T-helper 1 cell (primary cell): ENCODE measurements at places on chromosomes 3 and 15.

DNA sequence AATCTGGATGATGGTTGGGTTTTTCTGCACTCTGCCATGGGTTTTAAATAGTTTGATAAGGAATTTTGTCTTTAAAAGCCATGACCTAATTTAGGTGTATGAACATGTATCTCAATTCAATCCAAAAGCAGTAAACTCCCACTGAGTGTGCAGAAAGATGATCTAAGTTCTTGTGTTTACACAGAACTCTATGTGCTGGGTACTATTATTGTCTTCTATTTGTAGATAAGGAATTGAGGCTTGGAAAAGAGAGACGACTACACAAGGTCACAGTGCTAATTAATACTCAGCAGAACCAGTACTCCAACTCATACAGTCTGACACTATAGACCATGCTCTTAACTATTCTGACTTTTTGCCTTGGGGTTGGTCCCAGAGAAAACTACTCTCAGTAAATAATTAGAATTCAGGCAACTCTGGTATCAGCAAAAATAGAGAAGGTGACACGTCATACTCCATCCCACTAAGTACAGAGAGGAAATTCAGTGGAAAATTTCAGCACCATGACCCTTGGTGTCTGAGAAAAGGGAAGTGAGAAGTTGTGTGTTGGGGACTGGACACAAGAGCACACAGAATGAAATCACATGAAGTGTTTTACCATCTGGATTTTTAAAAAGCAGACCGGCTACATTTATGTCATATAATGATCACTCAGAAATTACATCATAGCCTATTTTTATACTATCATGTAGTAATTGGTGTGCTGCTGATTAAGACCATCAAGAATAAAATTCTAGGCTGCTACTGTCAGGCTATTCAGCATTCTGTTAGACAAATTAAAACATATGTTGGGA, 18.3 kb upstream of the MYH15 start:
- no peak for DNase-seq

DNA sequence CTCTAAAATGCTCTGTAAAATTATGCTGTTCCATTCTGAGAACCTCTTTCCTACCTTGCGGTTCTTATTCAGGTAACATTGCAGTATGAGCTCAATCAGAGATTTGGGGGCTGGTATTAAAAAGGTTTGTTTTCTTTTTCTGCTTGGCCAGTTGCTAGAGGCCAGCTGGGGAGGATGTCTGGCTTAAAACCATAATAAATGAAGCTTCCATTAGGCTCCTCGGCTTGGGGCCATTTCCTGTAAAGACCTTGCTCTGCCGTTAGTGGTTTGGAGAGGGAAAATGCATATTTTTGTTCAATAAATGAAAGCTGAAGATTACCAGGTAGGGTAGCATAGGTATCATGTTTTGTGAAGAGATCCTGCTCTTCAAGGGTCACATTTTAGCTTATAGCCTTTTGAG, 55.2 kb downstream of the MCTP2 start:
- no peak for DNase-seq

- DNase-seq = no peak
Observed at GRCh38 chr3:71245971-71246880, 337.3 kb downstream of the FOXP1 start.

DNA sequence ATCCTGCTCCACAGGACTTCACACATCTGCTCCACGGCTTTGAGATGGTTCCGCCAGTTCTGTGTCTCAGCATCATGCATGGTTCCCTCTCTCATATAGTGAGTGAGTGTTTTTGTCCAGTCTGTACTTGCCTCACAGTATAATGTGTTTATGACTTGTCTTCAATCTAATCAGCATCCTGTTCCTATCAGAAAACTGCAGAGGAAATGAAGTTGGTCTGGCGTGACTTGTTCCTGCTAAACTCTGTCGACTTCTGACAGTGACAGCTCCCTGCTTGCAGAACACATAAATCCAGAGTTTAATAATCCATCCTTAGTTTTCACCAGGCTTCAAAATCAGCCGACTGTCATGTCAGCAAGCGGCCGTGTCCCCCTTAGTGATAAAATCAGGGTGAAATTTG, 222.3 kb downstream of the SLCO3A1 start:
- no peak for DNase-seq

DNA sequence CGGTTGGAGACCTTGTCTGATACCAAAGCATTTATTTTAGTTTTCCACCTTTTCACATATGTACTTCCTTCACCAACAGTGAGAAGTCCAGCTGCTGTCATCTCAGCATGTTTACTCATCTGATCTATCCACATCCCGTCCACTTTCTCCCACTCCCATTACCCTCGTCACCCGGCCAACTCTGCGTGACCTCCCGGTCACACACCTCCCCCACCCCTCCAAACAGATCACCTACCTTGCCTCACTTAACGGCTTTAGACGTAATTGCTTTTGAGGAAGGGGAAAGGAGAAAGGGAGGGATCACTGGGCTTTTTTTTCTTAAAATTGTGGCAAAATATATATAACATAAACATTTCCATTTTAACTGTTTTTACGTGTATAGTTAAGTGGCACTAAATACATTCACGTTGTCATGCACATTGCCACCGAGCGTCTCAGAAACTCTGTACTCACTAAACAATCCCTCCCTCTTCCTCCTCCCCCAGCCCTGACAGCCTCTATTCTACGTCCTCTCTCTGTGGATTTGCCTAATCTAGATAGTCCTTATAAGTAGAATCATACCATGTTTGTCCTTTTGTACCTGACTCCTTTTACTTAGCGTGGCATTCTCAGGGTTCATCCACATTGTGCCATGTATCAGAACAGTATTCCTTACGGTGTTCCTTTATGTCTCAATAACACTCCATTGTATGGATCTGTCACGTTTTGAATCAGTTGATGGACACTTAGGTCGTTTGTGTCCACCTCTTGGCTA, 67.2 kb downstream of the LMLN start:
- no peak for DNase-seq

DNA sequence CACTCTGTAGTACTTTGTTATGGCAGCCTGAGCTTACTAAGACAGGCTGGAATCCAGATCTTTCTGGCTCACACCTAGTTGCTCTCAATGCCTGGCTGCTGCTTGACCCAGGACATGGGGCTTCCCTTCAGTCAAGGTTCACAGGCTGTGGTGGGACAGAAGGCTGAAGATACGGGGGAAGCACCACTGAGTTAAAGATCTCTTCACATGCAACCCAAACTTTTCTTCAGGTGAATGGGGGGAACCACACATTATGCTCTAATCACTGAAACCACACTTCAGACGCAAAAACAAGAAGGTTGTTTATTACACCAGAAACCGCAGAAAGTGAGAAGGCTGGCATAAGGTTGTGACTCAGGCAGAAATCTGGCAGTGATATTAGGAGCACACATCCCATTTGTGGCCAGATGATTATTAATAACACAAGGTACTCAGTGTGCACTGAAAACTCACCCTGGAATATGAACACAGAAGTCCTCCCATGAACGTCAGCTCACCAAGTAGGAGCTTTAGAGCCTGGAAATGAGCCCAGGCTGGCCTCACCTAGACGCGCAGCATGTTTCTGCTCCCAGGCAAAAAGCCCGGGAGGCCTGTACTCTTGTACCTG, 230.5 kb upstream of the CHRNA7 start:
- no peak for DNase-seq

DNA sequence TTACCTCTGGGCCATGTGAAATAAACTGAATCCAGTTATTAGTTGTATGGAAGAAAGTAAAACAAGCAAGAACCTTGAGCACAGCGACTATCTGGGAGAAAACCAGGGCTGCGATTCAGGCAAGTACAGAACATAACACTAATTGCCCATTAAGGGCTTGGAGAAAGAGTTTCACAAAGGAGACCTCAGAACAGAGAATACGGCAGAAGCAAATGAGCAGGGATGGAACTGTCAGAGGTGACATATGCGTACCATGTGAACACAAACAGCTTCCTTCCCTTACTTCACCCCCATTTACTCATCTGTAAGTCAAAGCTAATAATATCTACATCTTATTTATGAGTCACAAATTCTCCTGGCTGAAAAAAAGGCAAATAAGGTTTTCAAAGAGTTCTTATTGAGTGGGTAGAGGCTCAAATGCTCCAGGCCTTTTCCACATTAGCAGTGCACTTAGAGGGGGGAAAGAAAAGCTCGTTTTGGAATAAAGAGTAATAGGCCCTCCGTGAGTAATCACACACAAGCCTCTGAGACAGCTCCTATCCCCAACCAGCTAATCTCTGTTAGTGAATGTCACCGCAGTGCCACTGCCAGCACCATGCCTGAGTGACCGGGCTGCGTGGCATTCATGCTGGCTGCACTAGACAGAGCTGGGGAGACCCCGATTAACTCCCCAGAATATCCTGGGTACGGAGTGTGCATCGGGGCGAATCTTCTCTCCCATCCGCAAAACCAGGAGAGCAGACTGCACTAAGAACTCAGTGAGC, 2.6 kb downstream of the PCSK6 start:
- no peak for DNase-seq

- no peak for DNase-seq
Observed at GRCh38 chr3:134237454-134238145, 13.1 kb downstream of the RYK start.

- no peak for DNase-seq
Observed at GRCh38 chr3:155560135-155560534, 184.7 kb downstream of the PLCH1 start.

GRCh38 chr3:150538324-150539208, 7.7 kb downstream of the SERP1 start:
- DNase-seq = no peak

DNA sequence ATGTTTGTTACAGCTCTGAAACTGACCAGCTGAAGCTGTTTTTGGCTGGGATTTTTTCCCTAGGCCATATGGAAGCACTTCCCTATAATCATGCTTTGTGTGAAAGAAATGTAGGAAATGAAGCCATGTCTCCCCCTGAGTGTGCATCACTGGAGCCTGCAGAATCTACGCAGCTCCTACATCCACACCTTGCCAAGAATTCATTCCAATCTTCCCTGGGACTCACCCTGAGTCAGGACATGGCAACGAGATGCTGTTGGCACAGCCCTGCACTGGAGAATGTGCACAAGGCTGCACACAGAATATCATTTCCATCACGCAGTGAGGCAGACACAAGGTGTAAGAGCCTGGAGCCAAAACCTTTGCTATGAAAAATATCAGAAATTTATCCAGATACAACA, 189.5 kb downstream of the ADAMTSL3 start:
- DNase-seq = no peak

- no peak for DNase-seq
Observed at GRCh38 chr3:188446014-188446413, 292.1 kb downstream of the LPP start.

DNA sequence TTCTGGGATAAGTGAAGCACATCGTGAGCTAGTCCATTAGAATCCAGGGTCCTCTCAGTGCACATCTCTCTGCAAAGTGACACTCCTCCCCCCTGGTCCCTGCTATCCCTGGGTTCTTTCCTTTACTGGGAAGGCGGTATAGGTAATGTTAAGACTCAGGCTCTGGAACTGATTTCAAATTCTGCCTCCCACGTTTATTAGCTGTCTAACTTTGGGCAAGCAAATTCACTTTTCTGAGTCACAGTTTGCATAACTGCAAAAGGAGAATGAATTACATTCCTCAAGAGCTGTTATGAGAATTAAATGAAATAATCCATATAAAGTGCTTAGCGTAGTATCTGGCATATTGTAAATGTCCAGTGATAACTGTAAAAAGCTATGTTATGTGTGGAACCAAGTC, 168.1 kb upstream of the LRRN1 start:
- no peak for DNase-seq

DNA sequence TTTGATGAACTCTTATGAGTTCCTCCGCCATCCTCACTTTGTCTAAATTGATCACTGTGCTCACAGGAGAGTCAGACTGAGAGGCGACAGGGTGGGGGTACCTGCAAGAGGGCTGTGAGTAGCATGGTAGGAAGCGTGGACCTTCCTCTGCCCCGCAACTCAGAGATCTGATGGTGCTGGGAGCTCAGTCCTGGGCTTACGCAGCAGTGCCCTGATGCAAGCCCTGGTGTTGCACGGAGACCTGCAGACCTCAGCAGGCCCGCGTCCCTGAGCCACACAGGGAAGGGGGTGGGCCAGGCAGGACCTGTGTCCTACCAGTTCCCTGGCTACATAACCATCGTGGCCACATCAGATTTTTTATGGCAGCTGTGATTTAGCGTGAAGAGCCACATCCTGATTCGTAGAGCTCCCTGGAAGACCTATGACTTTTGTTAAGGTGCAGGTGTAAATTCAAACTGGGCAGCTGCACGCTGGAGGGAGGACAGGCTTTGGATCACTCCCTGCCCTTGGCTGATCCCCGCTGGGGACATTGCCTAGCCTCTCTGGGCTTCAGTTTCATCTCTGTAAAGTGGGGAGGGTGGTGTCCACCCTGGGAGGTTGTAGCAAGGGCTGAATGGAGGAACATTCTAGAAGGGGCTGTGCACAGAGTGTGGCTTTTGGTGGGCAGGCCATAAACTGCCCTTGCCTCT, 176.1 kb downstream of the KLF13 start:
- no peak for DNase-seq

GRCh38 chr15:68433551-68433950, 1.6 kb upstream of the ITGA11 start:
- DNase-seq = no peak

DNA sequence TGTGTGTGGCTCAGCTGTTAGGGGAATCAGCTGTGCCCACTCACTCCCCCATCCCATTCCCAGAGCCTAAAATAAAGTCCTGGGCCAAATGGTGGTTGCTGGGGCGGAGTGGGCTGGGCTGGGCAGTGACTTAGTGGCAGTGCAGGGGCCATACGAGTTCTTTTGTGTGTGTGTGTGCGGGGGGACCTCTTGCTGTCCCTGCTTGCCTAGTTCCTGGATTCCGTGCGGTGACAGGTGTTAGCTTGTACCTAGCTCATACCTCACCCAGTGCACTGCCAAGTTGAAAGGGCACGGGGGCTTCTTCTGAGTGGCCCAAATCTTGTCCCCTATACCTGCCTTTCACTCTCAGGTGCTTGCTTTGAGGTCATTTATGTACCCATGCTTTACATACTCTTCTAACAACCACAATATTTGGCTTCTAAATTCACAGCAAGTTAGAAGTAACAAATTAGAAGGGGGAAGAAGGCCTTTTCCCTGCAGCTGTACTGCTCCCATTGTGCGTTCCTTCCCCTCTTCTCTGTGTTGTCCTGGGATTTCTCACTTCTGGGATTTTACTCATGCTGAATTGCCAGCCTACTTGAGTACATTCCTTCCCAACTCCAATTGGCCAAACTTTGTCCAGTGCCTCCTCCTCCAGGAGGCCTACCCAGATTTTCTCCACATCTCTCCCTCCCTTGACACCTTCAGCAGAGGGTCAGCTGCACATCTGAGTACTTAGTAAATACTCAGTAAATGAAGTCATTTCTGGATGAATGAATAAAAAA, 66.3 kb upstream of the POLG start:
- no peak for DNase-seq

DNA sequence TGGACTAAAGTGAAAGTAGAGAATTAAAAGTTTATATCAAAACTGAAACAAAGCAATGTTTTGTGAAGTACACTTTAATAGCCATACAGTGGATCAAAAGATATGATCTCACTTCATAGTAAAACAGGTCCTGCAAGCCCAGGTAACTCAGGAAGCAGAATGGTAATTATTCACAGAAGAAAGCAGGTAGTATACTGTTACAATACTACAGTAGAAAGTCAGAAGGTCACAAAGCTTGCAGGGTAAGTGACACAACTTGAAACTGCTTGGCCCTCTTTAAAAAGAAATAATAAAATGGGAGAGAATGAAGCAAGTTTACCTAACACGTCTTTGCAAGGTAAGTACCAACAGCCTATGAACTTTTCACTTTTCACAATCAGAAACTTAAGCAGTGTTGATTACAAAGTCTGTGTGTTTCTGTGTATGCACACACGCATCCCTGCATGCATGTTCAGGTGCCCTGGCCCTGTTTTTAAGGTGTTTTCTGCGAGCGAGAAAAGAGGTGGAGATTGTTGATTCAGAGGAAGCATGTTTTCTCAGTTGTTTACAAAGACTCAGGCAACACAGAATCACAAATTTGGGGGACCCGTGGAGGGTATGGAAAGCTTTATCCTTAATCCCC, at the start of gene NAALADL2:
Gene NAALADL2, plus strand, starts transcription at position 221 of the 622 bp plus-strand sequence.
- no peak for DNase-seq
